ENCODE measurements at places on chromosomes 7 and 10. TPM values are rescaled to one million over a fixed set of nuclear protein-coding genes. Genes with fewer than 3 reads are reported as not detected.

CLCN1 gene
- total RNA-seq = not detected

PDZD7 gene
- not detected for total RNA-seq

EFCAB10 gene
- not detected for total RNA-seq

MYH16 gene
- total RNA-seq = not detected

GRCh38 chr7:104951546-104951945 is 62.5 kb upstream of the KMT2E start:
- DNase-seq = peak; percentile 74

- peak; percentile 70 for DNase-seq
Observed at GRCh38 chr7:137850571-137850970, 3.8 kb upstream of the DGKI start.

DNA sequence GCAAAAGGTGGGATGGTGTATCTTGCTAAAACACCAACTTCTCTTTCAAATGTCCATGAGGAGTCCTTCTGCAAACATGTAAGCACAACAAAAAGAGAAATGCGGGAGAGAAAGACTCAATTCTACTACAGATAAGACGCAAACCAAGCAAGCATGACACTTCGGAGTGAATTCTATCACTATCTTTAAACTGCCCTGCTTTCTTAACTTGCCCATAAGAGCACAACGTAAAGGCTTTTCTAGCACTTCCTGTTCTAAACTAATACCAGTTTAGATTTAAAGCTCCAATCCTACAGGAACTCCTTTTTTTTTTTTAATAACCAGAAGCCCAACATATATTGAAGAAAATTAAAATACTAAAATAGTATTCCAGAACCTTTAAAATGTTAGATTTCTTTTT is 8.4 kb downstream of the RHEB start:
- no peak for DNase-seq

DNA sequence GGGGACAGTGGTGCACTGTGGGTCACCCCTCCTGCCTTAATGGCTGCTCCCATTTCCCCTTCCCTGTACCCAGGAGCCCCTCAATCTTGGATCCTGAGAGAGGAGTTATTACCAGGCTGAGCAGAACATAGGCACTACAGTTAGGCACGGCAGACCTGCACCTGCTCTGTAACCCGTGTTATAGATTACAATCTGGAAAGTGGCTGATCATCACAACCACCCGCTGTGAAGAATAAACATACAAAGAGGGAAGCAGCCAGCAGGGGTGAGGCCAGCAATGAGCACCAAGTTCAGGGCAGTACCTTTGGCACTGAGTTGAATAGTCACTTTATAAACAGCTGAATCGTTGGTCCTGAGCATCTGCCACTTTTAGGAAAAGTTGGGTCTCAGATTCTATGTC is 1.7 kb downstream of the CDHR1 start:
- DNase-seq = no peak

Measured in GM23248 (cell line).